Aortic smooth muscle cell (primary cell): ENCODE measurements at places on chromosomes 1 and 21. TPM values are rescaled to one million over a fixed set of nuclear protein-coding genes. Genes with fewer than 3 reads are reported as not detected.

Gene MSH4
- total RNA-seq: 0.06 and 0.13 TPM in 2 replicates

Gene OR2G2
- total RNA-seq: not detected in 2 replicates

Gene MROH9
- 0.06 and 0.13 TPM in 2 replicates for total RNA-seq

Gene RAD54L
- 1.5 and 4.0 TPM in 2 replicates for total RNA-seq

Gene RAP1GAP
- under 0.01 TPM in 1 of 2 replicates, not detected in the other for total RNA-seq

Gene FOXJ3
- 14.0 and 16.5 TPM in 2 replicates for total RNA-seq

Gene MPL
- total RNA-seq: not detected in 2 replicates
